ENCODE measurements at places on chromosomes 7 and 10.

- DNase-seq = no peak
Measured at GRCh38 chr10:60878224-60878623, 65.8 kb downstream of the RHOBTB1 start.

- no peak for DNase-seq
Measured at GRCh38 chr7:106599343-106599698, 61.6 kb downstream of the CCDC71L start.

- no peak for DNase-seq
Measured at GRCh38 chr10:11959966-11960365, 82.6 kb downstream of the UPF2 start.

DNA sequence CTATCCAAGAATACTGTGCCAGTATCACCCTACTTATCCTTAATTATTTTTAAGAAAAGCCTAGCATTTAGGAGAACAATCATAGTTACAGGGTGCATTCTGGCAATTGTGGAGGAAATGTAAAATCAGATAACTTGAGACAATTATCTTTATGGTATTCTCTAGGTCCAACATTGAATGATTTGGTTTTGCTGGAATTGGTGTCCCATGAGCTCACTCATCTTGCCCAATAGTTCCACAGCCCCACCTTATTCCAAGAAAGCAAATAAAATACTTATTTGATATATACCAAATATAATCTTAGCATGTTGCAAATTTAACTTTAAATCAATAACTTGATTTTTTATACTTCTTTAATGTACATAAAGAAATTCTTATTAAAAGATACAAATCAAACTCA, 65.3 kb downstream of the DGKB start:
- no peak for DNase-seq

DNA sequence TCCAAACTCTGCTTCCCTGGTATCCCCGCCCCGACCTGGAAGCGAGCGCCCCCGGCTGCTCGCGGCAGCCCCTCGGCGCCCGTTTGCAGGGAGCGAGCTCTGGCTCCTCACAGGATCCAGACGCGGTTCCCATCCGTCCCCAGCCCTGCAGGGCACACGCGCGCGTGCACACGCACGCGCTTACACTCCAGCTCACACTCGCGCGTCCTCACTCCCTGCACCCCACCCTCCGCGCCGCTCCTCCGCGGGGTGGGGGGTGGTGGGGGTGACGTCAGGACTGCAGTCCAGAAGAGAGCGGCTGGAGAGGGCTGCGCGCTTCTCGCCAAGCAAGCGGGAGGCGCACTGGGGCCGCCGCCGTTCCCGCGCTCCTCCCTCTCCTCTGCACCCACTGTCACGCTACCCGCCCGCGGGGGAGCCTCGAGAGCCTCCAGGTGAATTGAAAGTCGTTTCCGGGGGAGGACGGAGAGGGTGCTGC, 255.6 kb downstream of the OTUD1 start:
- DNase-seq = no peak

Measured in stimulated activated CD4-positive, alpha-beta T cell treated with anti-CD3 and anti-CD28 coated beads, Interleukin-12 subunit alpha, Interleukin-12 subunit beta, amount 100 ng/mL, for 48 hours (primary cell).